ENCODE measurements at places on chromosomes 5 and 9.

DNA sequence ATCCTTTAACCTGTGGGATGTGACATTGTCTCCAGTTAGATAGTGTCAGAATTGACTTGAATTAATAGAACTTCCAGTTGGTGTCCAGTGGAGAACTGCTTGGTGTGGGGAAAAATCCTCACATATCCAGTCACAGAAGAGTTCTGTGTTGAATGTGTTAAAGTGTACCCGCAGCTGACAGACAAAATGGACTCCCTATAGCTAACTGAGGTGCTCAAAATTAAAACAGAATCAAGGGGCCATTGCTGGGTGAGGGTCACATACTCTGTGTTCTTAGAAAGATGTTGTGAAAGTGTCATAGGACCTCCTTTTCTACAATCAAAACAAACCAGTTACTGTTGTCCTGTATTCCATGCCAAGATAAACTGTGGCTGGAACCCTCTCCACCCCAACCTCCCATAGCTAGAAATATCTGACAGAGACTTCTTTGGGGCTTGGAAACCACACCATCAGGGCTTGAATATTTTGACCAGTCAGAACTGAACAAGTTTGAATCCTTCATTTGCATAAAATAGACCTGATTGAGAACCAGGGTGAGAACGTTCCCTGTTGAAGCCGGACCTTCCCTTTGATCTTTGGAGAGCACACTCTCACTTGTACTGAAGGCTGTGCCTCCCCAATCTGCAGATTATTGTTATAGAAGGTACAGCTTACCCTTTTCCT lies 164.0 kb upstream of the ZNF608 start:
- DNase-seq = no peak

GRCh38 chr5:178232124-178232919 lies at the start of gene PHYKPL:
Gene PHYKPL (minus strand): TSS chr5:178232802. CDS start chr5:178232550, 252 bp downstream.
- no peak for DNase-seq

DNA sequence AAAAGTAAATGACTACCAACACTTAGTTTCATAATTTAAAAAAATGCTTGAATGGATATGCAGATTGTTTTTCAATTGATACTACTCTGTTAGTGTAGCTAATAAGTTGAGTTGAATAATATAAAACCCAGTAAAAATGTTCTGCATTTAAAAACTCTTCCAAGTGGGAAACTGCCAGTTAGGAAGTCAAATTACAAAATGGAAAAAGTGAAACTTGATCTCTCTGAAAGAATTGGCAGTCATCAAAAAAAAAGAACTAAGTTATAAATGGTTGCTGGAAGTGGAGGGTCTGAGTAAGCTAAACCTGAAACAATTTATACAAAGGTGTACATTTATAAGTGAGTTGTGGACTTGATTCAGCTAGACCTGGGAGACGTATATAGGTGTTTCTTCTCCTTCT lies 52.4 kb downstream of the VCAN start:
- DNase-seq = no peak

DNA sequence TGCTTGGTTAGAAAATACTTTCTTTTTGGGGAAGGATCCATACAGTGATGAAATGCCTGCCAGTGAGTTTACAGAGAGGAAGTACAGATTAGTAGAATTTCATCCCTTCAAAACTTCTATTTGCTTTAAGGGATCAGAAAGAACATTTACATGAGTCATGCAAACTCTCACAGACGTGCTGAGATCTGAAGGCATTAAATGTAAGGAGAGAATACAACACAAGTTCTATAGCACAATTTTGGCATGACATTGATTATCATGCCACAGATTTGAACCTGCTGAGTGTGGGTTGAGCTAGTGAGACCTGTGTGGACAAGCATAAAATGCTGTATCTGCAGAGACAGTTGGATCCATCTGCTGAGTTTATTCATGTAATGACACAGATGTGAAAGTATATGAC lies 613.6 kb upstream of the SEMA6A start:
- no peak for DNase-seq

DNA sequence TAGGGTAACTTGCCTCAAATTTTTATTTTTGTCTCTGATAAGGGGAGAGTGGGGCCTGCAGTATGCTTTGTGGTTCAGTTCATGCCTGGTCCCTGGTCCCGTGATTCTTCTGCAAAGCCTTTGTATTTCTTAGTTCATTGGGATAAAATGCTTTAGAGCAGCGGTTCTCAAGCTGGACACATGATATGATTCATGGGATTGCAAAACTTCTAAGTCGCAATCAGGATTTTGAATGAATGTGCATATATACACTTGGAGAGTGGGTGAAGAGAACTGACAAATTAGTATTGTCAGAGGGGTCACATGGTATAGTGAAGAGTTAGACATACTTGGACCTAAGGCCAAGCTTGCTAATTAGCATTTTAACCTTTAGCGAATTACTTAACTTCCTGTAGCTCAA lies 265.4 kb upstream of the KLF9 start:
- no peak for DNase-seq
